HuH-7 (cell line): ENCODE measurements at places on chromosomes 2 and 18.

DNA sequence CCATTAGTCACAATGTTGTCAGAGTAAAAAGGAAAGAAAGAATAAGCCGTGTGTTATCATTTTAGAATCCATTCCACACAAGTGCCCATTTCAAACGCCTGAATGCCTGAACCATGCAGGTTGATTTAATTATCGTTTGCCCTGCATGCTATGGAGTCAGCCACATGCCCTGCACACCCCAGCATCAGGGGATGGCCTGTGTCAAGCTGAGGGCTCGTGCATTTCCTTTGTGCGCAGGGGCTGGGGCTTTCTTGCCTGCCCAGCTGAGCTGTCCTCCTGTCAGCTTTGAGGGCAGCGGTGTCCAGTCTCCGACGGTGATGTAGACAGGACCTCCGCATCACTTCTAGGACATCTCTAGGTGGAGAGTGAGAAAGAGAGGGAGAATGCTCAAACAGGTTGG is 200.4 kb downstream of the TSN start:
- no peak for DNase-seq

- no peak for DNase-seq
Measured at GRCh38 chr2:138147796-138148195, 183.5 kb downstream of the HNMT start.

GRCh38 chr2:120546865-120547390 is 188.7 kb upstream of the GLI2 start:
- no peak for DNase-seq

DNA sequence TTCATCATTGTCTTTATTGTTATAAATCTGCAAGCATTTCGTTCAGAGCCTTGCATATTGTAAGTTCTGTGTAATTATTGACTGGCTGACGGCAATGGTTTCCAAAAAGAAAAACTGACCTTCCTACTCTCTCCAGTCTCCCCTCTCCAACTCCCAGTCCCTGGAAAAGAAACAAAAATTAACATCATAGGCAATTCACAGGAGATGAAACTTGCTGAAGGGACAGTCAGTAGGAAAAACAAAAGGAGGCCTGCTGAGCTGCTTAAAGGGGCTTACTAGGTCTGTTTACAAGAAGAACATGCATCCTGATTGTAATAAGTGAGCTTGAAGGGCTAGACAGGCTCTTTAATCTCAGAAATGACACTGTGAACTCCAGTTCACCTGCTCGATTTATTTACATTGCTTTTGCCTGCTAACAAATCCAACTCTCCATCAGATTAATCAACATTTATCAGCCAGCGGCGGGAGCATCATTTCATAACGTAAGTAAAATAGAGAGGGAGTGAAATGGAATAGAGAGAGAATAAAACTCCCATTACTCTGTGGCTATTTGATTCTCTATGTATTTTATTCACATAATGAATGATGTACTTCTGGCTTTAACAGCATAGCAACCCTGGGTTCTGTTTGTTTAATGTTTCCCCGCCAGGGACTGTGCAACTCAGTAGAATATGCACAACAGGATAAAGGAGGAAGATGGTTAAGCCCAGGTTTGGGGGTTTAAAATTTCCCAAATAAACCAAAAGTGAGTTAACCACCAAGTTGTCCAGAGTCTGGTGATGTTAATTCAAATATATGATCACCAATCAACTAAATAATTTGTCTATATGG is 256.7 kb upstream of the SETBP1 start:
- no peak for DNase-seq

DNA sequence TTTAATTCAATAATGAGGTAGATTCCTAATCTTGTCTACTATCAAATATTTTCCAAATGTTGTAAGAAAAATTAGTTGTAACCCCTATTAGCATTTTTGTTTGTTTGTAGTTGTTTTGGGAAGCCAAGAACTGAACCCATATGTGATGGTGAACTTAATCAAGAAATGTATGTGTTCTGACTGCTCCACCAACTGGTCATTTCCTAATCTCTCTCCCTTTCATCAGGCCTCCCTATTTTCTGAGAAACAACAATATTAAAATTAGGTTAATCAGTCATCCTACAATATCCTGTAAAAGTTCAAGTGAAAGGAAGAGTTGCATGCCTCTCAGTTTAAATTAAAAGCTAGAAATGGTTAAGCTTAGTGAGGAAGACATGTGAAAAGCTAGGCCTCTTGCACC is 504.0 kb downstream of the EPHA4 start:
- no peak for DNase-seq

DNA sequence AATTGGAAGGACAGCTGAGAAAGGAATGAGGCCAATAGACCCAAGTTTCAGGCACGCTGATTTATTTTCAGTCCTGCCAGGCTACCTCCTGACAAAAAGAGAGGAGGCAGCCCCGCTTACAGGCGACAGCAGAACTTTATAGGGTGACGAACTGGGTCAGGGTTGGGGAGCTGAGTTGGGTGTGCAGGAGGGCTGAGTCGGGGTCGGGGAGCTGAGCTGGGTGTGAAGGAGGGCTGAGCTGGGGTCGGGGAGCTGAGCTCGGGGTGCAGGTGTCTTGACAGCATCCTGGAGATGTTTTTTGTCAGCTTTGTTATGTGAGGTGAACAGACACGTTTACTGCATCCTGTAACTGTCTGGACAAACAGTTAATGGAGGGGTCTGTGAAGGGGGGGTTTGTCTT is 342.2 kb downstream of the ADCYAP1 start:
- no peak for DNase-seq

- no peak for DNase-seq
Measured at GRCh38 chr2:19671916-19672315, 229.9 kb downstream of the TTC32 start.

DNA sequence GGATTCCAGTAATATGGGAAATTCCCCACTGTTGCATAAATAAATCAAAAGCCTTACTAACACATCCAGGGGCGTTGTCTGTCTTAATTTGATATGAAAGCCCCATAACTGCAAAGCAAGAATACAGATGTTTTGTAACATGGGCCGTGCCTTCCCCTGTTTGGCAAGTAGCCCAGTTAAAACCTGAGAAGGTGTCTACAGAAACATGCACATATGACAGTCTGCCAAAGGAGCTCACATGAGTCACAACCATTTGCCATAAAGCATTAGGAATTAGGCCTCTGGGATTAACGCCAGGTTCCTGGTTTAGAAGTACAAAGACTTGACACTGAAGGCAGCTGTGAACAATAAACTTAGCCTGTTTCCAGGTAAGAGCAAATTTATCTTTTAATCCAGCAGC is 43.1 kb upstream of the LONRF2 start:
- no peak for DNase-seq

- DNase-seq = no peak
Measured at GRCh38 chr2:12183032-12183645, 436.7 kb downstream of the LPIN1 start.

- no peak for DNase-seq
Measured at GRCh38 chr2:226514895-226515294, 284.7 kb downstream of the IRS1 start.

GRCh38 chr2:96485350-96485749 is 19.8 kb downstream of the NEURL3 start:
- DNase-seq = no peak

- no peak for DNase-seq
Measured at GRCh38 chr2:240810621-240811020, 9.4 kb downstream of the KIF1A start.

DNA sequence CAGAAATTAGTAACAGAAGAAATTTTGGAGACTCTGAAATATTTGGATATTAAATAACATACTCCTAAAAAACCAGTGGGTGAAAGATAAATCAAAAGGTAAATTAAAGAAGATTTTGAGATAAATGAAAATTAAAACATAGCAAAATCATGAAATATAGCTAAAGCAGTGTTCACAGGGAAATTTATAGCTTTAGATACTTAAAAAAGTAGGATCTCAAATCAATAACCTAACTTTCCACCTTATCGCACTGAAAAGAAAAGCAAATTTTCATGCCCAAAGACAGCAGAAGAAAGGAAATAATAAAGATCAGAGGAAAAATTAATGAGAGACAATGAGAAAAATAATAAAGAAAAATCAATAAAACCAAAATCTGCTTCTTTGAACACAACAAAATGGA is 135.1 kb upstream of the KLF7 start:
- no peak for DNase-seq

DNA sequence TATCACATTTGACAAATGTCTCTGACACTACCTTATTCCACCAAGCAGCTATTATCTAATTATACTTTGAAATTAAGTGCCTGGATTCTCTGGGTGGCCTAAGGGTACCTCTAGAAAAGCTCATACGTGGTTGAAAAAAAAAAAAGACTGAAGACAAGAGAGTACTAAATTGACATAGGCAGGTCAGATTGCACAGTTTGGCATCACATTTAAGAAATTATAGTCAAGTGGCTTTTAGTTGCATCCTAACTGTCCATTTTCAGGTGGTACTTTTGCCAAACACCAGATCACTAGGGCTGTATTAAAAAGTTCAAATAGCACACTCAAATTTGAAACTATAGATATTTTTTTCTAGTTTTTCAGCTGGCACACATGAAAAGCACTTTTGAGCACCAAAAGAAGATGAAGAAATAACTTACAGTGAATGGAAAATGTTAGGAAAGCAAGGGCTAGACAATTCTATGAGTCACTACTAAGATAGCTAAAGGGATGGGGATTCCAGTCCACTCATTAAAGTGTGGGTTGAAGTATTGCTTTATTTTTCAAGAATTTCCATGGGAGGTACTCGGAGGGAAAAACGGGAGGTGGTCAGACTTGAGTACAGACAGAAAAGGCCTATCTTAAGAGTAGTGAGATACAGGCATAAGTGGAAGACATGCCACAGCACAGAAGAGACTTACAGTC is 106.5 kb upstream of the COL5A2 start:
- DNase-seq = no peak

- DNase-seq = no peak
Measured at GRCh38 chr2:138124521-138124920, 160.2 kb downstream of the HNMT start.

DNA sequence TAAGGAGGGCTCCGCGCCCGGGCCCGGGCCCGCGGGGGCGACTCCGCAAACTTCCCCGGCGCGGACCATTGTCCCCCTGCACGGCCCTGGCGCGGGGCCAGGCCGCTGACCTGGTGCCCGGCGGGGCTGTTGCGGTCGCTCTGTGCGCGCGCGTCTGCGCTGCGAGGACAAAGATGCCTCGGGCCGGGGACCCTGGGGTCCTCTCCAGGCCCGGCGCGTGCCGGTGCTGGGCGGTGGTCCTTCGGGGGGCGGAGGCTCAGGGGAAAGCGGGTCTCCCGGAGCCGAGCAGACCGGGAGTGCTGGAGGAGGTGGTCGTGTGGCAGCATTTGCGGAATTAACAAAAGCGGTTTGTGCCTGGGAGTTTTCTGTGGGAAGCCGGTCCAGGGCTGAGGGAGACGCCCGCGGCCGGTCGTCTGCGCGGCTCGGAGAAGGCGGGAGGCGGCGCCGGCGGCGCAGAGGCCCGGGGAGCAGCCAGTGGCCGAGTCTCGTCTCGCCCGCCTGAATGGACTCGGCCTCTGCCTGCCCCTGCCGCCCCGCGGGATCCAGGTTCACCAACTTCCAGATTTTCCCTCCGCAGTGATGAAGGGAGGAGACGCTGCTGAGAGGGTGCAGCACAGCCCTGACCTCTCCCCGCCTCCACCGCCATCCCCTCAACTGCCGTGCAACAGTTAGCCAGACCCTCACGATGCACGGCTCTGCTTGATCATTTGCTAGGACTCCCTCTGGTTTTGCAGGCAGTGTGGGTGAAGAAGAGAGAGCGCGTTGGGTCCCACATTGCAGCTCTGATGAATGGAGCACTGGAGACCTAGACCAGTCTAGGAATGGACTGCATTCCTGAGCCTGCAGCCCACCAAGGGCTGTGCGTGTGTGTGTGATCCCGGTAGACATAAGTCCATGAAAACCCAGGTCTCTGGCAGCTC is 705 bp downstream of the EFR3B start:
- peak; percentile 34 for DNase-seq

DNA sequence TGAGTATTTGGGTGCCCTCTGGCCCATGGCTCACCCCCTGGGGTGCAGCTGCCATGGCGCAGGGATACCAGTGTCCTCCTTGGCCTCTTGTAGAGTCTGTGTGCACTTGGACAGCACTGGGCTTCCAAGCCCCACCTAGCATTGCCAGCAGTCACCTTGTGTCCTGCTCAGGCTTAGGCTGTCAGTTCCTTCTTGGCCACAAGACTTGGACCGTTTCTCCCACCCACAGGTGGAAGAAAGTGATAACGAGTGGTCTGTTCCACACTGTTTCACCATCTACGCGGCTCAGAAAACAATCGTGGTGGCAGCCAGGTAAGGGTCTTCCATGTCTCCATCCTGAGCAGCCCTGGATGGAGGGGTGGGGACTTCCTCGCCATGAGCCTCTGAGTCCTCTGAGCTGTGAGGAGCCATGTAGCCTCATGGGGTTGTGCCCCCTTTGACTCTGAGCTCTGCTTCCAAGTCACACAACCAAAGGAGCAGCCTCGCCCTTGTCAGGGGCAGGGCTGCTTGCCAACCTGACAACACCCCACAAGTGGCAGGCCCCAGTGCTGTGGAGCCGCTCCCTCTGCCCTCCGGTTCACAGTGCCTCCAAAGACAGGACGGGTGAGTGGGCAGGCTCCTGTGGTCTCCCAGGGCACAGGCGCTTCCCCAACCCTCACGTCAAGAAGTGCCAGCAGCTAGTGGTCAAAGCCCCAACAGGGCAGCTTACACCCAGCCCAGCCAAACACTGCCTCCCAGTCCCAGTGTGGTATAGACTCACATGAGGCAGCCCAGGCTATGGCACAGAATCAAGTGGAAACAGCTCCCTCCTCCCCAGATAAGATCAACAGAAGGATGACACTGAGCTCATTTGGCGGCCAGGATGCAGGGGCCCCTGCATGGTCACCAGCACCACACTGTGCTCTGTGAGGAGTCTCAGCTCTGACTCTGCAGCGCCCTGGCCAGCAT is 18.4 kb downstream of the STK25 start:
- DNase-seq = no peak

DNA sequence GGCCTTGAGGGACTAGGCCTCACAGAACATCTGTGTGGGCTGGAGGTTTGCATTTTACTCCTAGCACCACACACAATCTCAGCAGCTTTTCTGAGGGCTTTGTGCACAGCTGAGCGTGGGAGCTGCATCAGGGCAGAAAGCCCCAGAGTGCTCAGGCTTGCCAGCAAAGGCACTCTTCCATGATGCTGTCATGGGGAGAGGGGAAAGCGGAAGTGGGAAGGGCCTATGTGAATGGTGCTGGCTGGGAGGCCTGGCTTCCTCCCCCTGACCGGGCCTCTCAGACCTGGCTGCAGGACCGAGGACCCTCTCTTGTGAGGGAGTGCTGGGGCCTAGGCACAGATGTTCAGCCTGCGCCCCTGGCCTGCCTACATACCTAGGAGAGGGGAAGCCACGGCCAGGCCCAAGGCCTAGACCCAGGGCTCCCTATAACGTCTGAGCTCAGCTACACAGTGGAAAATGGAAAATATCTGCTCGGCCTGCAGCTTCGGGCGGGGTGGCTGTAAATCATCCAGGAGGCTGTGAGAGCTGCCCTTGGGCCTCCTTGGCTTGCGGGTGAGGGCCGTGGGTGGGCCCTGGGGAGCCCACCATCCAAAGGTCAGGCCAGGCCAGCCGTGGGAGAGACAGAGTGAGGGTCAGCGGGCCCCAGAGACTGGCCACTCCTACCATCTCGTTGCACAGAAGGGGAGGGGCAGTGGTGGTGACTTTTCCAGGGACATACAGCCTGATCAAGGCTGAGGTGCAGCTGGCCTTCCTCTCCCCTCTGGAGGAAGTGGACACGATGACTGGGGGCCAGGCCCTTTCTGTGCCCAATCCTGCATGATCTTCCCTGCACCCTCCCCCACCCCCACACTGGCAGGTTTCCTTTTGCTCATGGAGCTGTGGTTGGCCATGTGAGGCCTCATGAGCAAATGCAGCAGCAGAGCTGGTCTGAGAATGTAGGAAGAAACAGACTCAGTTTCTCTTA is 22.8 kb downstream of the GLI2 start:
- DNase-seq = no peak

GRCh38 chr2:157990173-157990572 is 111.5 kb upstream of the UPP2 start:
- DNase-seq = no peak

GRCh38 chr18:24490539-24490938 is 30.1 kb downstream of the HRH4 start:
- no peak for DNase-seq
